ENCODE measurements at places on chromosomes 5 and 9.

DNA sequence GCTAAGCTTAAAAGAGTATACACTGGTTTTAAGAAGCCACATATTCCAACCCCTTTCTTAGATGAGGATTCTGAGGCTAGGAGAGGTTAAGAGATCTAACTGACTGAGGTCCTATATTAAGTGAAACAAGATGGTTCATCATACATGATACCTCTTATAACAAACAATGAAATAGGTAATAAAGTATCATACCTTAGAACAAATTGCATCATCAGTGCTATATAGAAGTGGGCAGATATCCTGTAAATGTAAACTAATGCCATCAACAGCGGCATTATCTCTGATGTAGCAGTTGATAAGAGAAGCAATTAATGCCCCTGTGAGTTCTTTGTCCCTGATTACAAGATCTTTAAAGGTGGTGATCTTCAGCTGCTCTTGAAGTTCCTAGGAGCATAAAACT lies 60.5 kb downstream of the NUP155 start:
- no peak for DNase-seq

DNA sequence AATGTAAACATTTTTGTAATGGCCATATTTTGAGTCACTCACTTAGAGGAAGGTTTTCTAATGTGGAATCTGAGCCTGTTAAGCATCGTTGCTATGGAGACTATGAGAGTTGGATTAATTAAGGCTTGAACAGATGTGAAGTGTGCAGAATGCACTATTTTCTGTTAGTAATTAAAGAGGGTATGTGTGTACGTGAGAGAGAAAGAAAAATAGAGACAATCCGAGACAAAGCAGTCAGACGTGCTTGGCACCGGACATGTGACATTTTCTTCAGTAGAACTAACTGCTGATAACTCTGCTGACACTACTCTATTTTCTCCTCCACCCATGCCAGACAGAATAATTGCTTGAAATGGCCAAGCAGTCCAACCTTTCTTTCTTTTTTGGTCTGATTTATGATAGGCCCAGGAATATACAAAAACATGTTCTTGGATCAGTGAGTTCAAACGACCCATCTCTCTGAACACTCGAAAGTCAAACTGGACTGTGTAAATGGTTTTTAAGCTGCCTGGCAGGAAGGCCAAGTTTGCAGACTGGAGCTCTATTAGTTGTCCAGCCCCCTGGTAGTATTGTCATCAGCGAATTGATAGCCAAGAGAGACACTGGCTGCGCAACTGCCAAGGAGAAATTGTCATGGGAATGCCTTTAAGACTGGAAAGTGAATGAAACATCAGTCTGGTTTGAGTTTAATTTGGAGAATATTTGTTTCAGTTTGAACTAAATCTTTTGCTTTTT lies 322.1 kb downstream of the ARHGEF28 start:
- no peak for DNase-seq

DNA sequence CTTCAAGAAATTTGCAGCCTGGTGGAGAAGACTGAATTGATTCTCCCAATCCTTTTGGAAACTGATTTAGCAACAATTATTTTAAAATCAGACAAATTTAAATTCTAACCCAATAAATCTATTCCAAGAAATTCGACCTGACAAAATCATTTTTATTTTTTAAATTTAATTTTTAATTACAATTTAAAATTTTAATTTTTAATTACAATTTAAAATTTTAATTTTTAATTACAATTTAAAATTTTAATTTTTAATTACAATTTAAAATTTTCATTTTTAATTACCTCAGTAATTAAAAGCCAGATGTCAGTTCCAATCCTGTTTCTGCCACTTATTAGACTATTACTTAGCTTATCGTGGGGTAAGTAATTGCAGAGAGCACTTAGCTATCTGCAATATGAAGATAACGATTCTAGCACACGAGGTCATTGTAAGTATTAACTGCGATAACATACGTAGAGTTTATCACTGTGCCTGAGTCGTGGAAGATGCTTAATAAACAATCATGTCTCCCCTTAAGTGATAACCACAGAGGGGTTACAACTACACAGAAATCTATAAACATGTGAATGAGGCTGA lies 346.4 kb upstream of the SLC24A2 start:
- no peak for DNase-seq

DNA sequence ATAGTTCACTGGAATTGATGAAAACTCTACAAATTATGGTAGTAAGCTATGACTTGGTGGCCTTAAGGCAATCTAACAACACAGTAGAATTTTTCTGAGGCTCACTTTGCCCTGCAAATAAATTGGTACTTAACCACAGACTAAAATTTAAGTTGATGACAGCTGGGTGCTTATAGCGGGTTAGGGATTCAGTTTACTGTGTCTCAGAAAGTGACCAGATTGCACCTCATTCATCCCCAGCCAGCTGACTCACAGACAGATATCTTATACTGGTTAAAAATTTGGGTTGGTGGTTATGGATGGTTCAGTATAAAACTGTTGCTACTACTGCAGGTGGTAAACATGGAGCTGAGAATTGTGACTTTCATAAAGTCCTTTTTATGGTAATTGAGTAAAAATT lies 2.8 kb downstream of the CKS2 start:
- DNase-seq = no peak

- DNase-seq = peak; percentile 55
Observed at GRCh38 chr9:105064248-105065097, 136.5 kb upstream of the ABCA1 start.

DNA sequence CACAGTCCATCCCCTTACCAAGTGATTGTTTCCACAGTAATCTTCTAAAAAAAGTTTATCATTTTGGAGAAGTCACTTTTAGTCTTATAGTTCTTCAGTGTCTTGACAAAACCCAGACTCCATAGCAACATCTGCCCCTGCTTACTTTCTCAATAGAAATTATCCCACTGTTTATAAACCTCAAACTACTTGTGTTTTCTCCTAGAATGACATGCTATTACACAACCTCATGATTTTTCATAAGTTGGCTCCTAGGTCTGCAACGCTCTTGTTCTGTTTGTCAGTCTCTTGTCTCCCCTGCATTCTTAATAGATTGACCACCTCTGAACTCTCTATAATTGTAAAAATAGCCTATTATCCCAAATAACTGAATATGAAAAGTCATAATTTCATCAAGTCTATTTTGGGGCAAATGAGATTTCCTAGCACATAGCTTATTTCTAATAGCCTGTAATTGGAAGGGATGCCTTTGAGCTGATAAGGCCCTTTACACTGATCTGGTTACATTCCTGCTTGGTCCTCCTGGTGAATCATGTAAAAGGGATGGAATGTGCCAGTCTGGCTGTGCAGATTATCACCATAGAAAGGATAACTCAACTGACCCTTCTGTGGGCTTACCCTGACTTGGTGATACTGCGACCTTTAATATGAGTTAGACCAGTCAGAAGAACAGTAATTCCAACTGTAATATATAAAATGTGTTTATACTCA lies 69.6 kb downstream of the CHSY3 start:
- DNase-seq = no peak

DNA sequence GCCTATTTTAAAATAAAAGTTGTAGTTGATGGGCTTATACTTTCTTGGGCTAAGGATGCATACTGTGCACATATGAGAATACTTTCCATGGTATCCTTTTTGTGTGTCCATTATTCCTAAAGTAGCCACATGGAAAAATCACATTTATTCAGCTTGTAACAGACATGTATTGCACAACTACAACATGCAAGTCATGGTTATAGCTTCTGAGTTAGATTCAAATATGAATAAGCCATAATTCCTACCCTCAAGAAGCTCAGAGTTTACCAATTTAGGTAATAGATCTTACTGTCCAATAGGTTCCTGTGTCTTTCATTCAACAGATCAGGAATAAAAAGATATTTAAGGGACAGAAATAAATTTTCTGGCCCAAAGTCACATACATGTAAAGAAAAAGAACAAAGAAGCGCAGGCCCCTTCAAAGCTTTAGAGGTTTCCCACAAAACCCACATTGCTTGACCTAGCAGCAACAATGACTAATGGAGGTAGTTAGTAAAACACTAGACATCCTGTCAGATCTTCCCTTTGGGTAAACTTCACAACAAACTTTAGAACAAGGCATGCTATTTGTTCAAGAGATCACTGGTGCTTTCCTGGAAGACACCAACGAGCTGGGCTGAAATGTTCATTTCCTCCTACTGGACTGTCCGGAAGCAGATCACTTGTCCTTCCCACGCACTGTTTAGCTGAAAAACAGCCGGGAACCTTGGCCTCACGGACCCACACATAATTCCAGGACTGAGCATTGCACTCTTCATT lies 78.4 kb upstream of the ITGA1 start:
- DNase-seq = no peak

GRCh38 chr5:180807654-180808414 lies 5.2 kb upstream of the MGAT1 start:
- DNase-seq = no peak

- no peak for DNase-seq
Observed at GRCh38 chr5:73981704-73982103, 355.7 kb downstream of the ARHGEF28 start.

DNA sequence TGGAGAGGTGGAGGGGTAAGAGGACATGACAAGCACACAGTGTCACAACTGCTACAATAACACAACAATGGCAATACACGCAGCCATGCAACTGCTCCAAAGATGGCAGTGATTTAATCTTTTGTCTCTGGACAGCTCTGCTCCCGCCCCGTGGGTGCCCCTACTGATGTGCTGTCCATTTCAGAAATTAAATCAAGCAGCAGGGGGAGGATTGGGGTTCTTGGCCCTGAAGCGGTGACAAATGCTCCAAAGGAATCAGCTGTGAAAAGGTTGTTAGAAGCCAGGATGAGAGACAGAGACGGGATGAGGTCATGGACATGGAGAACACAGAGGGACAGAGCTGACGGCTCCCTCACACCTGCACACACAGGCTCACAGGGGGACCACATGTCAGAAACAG lies 22.6 kb downstream of the CNTFR start:
- DNase-seq = no peak

DNA sequence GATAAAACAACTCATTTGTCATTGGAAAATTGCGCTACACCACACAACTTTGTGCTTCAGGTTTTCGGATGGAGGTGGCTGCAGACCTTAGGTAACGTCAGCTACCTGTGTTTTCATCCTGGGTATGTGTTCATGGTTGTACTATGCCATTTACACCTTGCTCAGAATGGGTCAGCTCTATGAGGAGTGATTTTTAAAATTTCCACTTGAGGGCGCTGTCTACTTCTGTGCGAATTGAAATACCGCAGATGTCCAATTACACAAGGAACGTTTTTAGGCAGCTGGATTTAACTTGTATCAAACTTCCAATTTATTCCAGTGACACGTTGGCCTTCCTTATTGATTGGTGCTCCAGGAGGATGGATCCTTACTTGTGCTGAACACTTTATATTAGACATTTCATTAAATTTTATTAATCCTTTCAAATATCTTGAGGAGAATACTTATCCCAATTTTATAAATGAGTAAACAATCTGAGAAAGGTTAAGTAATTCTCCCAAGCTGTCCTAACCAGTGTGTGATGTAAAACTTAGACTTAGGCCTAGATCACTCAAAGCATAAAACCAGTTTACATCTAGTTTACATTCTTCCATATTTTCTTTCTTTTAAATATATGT lies 23.4 kb downstream of the DMRTA1 start:
- no peak for DNase-seq

- peak; percentile 68 for DNase-seq
Observed at GRCh38 chr9:129549684-129550083, 71.2 kb downstream of the C9orf50 start.

DNA sequence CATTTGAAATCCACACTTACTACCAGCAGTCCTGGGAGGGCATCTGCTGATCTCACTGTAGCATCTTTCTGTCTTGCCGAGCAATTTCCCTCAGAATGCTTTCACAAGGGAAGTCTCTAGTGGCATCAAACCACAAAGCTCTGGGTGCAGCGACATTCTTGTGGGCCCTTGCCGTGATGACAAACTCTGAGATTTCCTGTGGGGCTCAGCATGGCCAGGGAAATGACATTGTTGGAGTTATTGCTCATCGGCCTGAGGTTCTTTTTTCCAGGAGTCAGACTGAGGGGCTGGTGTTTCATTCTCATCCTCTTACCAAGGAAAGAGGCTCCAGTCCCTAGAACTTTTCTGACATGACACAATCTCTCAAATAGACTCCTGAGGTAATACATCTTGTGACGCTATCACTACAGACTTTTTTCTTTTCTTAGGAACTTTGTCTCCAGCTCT lies 51.4 kb downstream of the PFDN1 start:
- no peak for DNase-seq

GRCh38 chr9:110095161-110095595 lies 112.8 kb downstream of the C9orf152 start:
- no peak for DNase-seq

DNA sequence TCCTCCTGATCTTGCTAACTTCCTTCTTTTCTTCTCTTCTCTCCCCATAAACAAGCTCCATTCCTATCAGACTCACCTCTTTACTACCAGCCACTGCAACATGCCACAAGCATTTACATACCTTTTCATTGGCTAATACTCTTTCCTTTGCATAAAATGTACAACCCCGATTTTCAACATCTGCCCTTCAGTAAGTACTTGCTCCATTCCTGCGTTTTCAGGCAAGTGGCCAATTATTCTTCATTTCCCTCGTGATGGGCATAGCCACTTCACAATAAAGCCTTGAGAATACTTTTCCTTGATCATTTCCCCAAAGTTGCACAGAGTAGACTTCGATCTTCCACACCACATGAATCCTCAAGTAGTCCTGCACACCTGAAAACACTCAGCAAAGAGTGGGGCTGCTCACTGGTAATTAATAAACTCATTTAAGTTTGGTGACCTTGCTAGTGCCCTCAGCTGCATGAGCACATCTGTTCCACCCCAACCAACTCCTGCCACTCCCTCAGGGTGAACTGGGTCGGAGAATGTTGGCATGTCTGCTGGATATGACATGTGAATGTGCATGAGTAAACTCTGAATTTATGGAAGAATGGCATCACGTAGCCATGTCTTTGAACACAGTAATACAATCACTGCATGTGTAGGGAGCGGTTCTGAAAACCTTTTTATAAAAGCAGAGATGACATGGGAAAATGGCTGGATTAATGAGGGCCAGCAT lies 535.8 kb downstream of the SEMA5A start:
- no peak for DNase-seq

DNA sequence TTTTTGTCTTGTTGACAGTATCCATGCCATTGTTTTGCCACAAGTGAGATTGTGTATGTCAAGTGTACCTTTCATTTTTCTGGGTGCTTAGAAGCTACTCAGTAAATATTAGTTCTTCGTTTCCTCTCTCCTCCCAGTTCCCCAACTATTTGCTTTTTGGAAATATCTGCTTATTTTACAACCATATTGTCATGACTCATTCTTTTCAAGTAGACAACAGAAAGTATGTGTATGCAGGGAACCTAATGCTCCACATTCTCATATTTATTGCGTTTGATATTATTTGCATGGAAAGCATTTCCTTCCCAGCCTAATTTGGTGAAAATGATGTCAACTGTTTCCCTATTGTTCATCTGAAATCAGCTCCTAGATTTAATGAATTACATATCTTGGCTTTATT lies 483.7 kb upstream of the RIOK2 start:
- no peak for DNase-seq

Data from renal cortex interstitium (tissue), 15 donors.